ENCODE measurements at places on chromosomes 11 and 22.

DNA sequence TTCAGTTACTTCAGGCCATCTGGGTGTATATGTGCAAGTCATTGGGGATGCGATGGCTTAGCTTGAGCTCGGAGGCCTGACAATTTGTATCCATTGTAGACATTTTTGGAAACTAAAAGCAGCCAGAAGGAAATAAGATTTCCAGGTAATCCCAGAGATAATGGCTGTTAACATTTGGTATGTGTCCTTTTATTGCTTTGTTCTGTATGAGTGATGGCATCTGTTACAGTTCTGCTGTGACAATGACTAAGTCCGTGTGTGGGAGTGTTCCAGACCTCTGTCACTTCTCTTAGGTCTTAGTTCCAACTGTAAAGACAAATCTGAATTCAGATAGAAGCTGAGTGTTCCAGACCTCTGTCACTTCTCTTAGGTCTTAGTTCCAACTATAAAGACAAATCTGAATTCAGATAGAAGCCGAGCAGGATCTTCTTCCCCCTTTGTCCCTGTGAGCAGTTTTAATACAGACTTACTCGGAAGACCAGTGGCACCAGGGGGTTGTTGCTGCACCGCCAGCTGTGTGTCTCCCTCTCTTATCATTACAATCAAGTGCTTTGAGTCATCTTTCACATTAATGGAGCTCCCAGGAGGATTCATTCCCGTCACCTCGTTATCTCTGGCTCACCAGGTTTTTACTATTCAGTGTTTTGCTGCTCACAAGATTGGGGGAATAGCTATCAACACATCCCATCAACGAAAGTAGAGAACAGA, 190.9 kb upstream of the SORL1-AS1 start:
- DNase-seq, result no peak

DNA sequence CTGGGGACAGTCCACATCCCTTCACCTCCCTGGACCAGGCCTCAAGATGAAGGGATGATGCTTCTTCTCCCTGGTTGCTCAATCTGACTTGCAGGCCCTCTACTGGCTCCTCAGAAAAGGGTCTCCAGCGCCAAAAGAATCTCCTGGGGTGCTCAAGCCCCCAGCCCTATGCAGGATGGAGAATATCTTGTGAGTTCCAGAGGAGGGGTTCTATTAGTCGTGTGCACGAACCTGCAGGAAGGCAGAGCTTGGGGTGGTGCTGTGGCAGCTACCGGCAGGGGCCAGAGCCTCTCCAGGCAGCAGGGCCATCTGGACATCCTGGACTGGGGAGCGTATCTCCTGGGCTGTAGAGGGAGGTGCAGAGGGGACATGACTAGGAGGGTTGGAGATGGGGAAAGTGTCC, 1339.5 kb downstream of the BRD1 start:
- no peak for DNase-seq

DNA sequence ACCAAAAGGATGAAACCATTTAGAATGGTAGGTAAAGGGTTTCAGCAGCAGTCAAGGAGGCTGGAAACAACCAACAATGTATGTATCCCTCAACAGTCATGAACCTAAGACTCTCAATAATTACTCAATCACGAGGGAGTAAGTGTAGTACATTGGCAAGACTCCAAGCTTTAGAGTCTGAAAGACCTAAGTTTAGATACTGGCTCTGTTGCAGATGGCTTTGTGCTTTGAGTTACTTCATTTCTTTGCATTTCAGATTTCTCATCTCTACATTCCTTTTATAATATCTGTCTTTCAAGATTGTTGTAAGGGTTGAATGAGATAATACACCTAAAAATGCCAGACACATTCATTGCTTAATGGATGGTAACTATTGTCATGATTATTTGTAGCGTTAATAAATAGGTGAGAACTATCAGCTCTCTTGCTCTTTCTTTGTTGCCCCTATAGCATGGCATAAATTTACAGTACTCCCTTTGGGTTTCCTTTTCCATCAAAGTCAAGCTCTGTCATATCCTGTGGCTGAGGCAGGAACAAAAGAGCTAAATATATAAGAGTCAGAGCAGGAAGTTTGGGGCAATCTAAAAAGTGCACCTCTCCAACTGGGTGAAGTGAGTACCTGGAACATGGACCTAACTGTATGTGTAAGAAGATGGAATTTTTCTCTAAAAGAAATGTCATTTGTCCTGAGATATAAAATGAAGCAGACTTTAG, 228.2 kb upstream of the ZC3H12C start:
- DNase-seq, result no peak

- DNase-seq, result no peak
These were observed 3.9 kb downstream of the CHST1 start for GRCh38 chr11:45661439-45662055.

DNA sequence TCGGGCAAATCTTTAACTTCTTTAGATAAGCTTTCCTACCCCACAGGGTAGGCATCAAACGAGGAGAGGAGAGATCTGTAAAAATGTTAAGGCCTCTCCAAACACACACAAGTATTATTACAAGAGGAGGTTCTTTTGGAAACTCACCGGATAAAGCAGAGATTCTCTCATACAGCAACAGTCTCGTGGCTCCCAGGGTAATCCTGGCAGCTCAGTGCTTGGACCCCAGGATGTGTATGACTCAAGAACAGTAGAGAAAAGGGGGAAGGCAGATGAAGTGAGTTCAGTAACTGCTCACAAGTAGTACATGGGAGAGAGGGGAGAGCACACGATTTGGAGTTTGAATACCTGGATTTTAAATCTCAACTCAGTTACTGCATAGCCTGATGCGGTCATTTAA, 120.9 kb downstream of the FEZ1 start:
- no peak for DNase-seq

- no peak for DNase-seq
These were observed 109.7 kb downstream of the HIPK3 start for GRCh38 chr11:33366918-33367317.
